ENCODE measurements at places on chromosomes 4 and X.

DNA sequence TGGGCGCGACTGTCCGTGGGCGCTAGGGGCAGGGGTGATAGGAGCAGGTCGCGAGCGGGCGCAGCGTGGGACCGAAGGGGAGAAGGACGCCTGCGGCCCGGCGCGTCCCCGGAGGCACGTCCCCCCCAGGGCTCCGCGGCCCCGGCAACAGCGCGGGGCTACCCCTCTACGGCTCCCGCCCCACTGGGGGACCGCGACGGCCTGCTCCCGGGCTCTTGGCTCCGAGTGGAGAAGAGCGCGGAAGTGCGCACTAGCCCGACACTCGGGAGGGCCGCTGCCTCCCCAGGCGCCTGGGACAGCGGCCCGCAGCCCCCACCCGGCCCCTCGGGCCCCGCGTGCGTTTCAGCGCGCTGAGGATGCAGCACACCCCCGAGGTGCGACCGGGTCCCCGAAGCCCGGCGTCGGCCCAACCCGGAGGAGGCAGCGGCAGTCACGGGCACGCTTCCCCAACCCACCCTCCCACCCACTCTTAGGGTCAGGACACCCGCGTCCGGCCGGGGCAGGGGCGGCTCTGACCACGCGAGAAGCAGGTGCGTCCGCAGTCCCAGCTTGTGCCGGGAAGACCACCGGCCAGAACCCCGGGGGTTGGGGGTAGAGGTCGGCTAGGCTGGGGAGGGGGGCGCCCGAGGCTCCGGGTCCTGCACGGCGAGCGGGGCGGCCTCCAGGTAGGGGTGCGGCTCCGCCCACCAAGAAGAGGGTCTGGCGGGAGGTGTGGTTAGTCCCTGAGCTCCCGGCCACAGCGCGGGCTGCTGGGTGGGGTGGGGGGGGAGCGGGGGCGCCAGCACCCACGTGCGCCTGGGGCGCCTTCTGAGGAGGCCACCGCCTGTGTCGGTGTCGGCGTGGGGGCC, 18.5 kb upstream of the NAT8L start:
- no peak for DNase-seq

DNA sequence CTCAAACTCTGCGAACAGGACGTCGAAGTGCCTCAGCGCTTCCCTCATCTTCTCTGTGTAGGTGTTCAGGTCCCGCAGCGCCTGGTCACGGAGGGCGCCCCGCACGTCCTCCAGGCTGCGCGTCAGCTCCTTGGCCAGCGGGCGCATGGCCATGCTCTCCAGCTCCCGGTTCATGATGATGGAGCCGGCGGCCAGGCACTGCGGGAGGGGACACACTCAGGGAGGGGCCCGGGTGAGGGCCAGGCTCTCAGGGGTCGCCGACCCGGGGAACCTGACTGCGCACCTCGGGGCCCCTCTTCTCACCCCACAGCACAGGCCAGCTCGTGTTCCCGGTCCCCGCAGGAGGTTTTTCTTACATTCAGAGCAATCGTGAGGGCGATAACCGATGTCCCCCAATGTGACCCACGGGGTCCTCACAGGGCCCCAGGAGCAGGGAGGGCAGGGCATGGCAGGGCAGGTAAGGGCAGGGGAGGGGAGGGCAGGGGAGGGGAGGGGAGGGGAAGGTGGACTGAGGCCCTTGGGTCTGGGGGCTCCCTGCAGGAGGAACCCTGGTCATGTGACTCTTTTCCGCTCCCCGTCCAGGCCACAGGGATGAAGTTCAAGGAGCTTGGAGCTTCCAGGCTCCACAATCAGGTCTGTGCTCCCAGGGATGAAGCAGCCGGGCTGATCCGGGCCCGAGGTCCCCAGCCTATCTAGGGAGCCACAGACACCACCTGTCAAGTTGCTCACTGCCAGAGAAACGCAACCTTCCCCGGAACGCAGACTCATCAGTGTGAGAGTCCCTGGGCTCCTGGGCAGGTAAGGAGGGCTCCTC, 77.8 kb upstream of the MXD4 start:
- DNase-seq = no peak

GRCh38 chr4:99100876-99101275, 12.3 kb upstream of the ADH5 start:
- DNase-seq = no peak

- DNase-seq = no peak
Observed at GRCh38 chr4:48337731-48338130, 3.6 kb upstream of the SLAIN2 start.

DNA sequence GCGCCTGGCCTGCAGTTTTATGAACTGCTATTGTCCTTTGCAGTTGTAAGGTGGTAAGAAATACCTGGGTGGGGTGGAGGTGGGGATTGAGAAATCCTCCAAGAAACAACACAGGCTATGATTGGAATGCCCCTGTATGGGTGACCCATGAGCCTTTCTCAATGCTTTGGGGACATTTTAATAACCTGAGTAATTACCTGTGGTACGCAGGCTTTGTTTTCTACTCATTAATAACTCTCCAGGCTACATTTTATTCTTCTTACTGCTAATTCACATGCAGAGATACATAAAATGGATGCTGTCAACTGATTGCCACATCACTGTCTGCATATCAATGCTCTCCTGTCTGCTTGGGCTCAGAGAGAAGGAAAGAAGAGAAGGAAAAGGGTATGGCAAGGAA, 41.8 kb downstream of the PHEX start:
- no peak for DNase-seq

- DNase-seq = no peak
Observed at GRCh38 chr4:38570647-38571276, 93.2 kb upstream of the KLF3 start.

- no peak for DNase-seq
Observed at GRCh38 chrX:109848461-109849050, 115.5 kb upstream of the ACSL4 start.
